OCI-LY7 (cell line): ENCODE measurements at places on chromosomes 7 and 10. TPM values are rescaled to one million over a fixed set of nuclear protein-coding genes. Genes with fewer than 3 reads are reported as not detected.

Gene TCAF2
- 0.27 and 0.42 TPM in 2 replicates for total RNA-seq

GRCh38 chr10:93139059-93139655 lies 65.5 kb downstream of the CYP26A1 start:
- DNase-seq, result no peak

Gene HSPA12A
- 3.3 and 3.7 TPM in 2 replicates for total RNA-seq

GRCh38 chr10:123743441-123744223 lies 77.5 kb downstream of the GPR26 start:
- no peak for DNase-seq

Gene MRPS16
- total RNA-seq, result 132 and 135 TPM in 2 replicates

Gene CYP3A4
- total RNA-seq, result not detected in 2 replicates

DNA sequence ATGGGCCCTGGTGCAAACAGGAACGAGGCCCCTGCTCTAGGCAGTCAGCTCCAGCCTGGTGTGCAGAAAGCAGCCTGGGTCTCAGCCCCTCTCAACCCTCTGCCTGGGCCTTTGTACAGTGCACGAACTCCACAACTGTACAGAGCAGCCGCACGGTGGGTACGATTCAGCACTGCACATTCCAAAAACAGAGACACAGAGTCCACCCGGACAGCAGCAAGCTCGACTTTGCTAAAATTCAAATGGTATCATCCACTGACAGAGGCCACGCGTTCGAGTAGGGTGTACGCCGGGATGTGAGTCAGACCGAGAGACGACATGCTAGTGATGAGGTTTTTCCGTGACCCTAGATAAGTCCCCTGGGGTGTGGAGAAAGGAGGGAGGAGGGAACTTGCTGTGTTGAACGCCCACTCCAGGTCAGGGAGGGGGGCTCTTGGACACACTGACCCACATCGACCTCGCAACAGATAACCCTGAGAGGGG lies 65.6 kb upstream of the PDGFA start:
- no peak for DNase-seq

GRCh38 chr7:76300166-76300731 lies 2.2 kb upstream of the HSPB1 start:
- no peak for DNase-seq

- no peak for DNase-seq
Observed at GRCh38 chr7:98807068-98808048, 62.5 kb downstream of the TMEM130 start.

DNA sequence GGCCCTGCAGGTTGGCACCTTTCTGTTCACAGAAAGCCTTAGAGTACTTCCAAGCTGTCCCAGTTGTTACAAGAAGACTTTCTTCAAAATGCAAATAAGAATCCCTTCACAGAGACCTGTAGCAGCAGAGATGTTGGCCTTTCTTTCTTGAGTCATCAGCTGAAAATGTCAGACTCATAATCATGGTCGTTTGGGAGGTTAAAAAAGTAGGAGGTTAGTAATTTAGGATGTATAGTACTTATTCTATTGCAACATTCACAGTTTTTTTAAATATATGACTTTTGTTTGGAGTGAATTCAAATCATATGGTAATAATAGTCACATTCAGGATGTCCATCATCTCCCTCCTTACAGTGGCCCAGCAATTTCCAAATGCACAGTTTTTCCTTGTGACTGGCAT lies 223.9 kb upstream of the GLI3 start:
- no peak for DNase-seq

Gene GIMAP7
- not detected in 2 replicates for total RNA-seq

GRCh38 chr7:73423519-73424488 lies 9.8 kb upstream of the FZD9 start:
- DNase-seq, result no peak

DNA sequence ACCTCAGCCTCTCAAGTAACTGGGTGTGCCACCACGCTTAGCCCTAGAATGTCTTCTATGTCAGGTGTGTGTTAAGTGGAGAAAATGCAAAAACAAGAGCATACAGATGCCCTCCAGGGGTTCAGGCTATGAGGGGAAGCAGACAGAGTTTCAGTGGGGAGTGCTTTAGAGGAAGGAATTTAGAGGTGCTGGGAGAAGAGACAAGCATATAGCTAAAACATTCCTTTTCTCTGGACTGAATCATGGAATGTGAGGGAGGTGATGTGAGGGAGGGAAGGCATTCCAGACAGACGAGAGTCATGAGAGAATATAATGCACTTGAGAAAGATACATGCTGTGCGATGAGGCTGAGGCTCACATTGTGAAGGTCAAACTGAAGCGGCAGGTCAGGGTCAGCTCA lies 6.6 kb upstream of the ZNF786 start:
- DNase-seq, result no peak

- no peak for DNase-seq
Observed at GRCh38 chr7:106064771-106065574, 47.1 kb downstream of the SYPL1 start.

Gene FZD1
- total RNA-seq, result 1.1 and 1.3 TPM in 2 replicates

- DNase-seq, result no peak
Observed at GRCh38 chr7:123026251-123026650, 30.8 kb upstream of the TAS2R16 start.
